Progenitor cell of endocrine pancreas (in vitro differentiated cells): ENCODE measurements at places on chromosomes 11 and 22. TPM values are rescaled to one million over a fixed set of nuclear protein-coding genes. Genes with fewer than 3 reads are reported as not detected.

The BRSK2 gene
- 49.2 and 53.2 TPM in 2 replicates for total RNA-seq

The BTG4 gene
- total RNA-seq = not detected in 2 replicates

DNA sequence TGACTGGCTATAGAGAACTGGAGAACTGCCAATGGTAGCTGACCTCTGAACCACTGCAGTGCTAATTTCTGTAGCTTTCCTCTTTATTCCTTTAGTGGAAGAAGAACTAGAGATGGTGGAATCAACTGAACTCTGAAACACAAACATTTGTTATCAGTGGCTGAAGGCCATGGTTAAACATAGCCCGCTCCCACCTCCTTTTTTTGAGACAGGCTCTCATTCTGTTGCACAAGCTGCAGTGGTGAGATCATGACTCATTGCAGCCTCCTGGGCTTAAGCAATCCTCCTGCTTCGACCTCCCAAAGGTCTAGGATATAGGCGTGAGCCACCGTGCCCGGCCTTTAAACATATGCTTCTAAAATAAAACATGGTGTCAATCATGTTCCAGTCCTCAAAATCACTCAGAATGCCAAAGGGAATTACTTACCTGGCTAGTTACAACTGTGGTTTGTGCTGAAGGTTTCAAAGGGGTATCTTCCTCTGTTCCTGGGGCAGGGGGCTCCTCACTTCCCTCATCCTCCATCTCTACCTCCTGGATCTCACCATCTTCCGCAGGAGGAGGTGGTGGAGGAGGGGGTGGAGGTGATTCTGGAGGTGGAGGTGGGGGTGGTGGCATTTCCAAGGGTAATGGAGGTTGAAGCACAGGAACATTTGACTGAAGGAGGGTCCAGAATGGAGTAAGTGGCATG is 9.0 kb upstream of the AGBL2 start:
- no peak for DNase-seq

DNA sequence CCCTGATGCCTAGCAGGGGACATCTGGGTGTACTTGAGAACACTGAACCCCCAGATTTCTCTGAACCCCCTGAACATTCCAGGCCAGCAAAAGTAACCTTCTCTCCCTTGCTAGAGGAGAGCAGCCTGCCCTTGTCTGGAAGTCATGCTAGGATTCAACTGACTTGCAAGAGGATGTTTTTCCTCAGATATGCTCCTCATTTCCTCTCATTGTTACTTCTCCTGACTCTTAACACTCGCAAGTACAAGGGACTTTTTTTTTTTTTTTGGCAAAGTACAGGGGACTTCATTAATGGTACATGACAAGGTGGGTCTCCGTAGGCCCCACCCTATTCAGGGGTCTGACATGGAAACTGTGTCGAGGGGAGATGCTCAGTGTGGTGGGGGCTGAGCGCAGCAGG is 6.3 kb upstream of the MCHR1 start:
- DNase-seq = no peak

DNA sequence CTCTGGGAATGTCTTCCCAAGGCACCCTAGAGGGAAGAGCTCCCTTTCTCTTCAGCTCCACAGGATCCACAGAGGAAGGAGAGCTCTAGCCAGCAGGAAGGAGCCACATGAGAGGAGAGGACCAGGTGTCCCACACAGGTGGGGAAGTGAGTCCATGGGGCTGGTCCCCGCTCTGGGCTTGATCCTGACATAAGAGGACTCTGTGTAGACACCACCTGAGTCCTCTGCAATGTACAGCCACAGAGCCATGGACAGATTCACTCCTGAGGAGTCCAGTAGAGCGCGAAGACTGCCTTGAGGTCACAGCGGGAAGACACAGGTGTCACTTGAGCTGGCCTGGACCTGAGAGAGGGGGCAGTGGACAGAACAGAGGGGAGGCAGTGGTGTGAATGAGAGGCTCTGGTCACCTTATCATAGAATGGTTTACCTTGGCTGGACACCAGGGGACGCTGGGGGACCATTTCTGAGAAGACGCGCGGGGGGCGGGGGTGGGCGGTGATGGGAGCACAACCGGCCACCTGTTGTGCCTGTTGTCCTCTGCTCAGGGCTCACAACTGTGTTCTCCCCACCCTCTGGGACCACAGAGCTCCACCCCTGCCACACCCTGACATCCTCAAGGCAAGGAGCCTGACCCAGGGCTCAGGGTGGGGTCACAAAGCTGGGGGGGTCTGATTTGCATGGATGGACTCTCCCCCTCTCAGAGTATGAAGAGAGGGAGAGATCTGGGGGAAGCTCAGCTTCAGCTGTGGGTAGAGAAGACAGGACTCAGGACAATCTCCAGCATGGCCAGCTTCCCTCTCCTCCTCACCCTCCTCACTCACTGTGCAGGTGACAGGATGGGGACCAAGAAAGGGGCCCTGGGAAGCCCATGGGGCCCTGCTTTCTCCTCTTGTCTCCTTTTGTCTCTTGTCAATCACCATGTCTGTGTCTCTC is 128.2 kb downstream of the ZNF280B start:
- no peak for DNase-seq

DNA sequence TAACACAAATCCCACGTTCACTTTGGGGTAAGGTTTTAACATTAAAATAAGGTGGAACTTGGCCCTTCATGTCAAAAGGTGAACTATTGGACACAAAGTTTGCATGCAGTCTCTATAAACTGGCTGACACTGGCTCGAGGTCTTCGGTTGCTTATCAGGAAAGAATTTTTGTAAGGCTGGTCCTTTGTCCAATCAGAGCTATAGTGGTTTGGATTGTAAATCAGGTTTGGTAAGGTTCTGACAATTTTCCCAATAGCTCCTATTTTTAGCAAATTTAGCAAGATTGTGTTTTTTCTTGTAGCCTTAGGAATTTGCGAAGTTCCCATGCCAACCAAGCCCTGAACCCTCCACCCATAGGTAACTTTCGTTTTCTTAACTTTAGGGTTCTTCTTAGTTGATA is 17.6 kb upstream of the MED17 start:
- DNase-seq = no peak

DNA sequence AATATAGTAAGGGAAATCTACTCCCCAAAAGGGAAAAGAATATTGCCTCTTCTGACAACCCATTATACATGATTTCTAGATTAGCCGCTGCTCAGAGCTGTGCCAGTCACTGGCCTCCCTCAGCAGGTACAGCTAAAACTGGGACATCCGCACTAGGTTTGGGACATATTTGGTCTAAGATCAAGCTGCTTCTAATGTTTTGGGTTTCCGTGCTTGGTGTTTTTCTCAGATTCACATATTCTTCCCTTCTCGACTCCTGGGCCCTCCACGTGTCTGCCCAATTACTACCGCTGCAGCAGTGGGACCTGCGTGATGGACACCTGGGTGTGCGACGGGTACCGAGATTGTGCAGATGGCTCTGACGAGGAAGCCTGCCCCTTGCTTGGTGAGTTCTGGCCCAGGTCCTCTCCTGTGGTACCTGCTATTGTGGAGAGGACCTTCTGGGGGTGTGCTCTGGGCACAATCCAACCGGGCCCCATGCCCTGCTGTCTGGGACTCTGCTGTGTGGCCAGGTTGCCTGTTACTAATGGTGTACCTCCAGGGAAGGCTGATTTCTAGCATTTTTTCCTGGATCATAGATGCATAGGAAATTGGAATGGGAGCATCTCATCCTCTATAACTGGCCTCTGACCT is 138.1 kb upstream of the SORL1-AS1 start:
- no peak for DNase-seq

DNA sequence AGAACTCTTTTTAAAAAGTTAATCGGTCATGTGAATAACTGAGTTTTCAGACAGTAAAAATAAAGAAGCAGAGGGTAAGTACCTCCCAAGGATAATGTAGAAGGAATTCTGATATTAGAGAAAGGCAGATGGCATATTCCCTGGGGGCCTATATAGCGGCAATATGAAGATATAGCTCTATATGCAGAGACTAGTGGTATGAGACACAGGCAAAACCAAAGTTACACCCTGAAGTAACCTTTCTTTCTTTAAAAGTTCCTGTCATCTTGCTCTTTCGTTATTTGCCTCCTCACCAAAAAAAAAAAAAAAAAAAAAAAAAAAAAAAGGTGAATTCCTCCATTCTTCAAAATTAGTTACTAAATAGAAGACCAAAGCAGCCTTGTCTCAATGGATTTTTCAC is 76.2 kb upstream of the ARHGAP32 start:
- DNase-seq = no peak

The GDPD4 gene
- total RNA-seq = not detected in 2 replicates

The MCHR1 gene
- total RNA-seq = 0.19 and 0.38 TPM in 2 replicates

DNA sequence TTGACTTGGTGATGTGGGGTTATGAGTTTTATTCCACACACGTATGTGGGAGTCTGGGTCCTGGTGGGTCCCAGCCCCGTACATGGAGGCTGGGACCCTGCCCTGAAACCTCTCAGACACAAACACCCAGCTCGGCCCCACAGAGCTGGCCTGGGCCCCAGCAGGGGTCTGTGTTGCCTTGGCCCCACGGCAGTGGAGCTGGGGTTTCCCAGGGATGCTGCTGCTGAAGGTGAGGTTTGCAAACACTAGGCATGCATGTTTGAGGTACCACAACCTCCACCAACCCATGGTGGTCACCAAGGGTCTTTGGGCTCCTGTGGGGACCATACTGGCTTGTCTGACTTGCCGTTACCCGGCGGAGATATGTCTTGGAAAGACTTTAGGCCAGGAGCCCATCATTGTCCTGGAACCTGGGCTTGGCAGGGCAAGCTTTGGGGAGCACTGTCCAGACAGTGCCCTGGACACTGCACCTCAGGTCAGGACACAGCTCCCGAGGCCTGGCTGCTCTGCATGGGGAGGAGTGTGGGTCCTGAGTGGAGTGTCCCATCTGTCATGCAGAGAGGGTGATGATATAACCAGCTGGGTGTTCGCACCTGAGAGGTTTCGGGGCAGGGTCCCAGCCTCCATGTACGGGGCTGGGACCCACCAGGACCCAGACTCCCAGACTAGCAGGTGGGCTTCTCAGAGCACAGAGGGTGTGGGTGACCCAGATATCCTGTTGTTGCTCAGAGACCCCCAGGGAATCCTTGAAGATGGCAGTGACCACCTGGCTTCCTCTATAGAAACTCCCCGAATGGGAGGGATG is 63.3 kb downstream of the KCNQ1 start:
- DNase-seq = no peak

The OR9Q1 gene
- not detected in 2 replicates for total RNA-seq

GRCh38 chr11:61035526-61035835 is 64.0 kb downstream of the CD6 start:
- no peak for DNase-seq

GRCh38 chr11:34649597-34649996 is 28.7 kb downstream of the EHF start:
- no peak for DNase-seq

DNA sequence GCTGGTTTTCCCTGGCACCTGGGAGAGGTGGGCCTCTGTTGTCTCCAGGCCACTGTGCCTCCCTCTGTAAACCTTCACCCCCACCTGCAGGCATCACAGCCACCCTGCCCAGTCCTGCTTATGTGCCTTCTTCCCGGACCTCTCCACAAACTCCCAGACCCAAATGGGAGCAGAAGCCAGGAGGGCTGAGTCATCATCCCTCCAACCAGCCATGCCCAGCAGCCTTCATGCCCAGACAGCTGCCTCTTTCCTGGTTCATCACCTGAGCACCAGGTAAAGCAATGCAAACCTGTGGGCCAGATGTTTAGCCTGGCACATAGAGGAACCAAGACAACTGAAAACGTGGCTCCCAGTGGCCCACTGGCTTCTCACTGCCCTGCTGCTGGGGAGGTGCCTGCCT is 2.1 kb upstream of the TMPRSS4 start:
- DNase-seq = no peak

GRCh38 chr11:18066626-18067025 is 20.6 kb upstream of the TPH1 start:
- DNase-seq = no peak

DNA sequence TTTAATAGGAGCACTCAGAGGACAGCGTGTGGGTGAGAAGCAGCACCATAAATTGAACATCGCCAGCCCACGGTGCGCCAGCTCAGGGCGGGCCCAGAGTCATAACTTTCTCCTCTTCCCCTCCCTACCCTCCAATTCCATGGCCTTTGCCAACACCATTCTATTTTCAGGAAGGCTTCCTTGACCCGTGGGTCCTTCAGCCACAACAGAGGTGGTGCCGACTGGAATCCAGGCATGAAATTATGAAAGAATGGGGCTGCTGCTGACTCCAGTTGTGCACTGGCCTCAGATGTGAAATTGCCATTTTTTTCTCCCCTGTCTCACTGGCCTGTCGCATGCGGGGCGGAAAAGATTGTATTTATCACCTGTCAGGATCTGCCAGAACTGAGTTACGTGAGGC is 345.9 kb downstream of the MIAT start:
- DNase-seq = no peak

The TRIM48 gene
- not detected in 2 replicates for total RNA-seq

GRCh38 chr11:60175860-60176275 is 7.0 kb downstream of the MS4A6A start:
- DNase-seq = no peak

DNA sequence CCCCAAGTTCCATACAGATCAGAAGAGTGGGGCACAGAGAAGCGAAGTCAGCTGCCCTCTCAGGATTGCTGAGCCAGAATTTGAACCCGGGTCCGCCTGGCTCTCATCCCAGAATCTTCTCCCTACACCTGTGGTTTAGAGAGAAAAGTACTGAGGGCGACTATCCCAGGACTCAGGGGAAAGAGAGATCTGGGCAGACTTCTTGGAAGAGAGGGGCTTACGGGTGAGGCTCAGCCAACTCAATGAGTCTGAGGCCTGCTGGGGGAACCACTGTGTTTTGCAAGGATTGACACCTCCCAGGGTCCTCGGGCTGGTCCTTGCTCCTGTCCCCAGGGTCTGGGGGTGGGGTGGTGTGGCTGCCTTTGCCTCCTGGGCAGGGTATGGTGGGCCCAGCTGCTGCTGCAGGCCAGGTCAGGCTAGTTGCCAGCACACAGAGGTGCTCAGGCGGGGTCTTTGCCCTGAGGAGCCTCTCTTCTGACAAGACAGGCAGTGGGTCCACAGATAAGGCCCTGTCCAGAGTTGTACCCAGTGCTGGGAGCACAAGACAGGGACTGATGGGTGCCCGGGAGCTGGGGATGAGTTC is 1.2 kb downstream of the CAPN5 start:
- DNase-seq = no peak

DNA sequence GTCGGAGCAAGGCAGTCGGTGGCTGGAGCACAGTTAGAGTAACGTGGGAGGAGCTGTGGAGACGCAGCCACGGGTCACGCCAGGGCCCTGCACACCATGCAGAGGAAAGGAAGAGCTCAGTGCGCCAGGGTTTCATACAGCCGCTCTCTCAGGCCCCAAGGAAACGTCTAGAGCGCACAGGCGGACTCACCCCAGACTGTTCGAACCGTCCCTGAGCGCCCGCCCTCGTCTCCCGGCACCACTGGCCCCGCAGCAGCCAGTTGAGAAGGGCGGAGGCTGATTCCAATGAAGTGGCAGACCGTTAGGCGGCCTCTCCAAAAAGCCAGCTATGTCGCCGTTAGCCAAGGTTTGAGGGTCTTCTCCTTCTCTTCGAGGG is 483 bp upstream of the HYLS1 start:
- DNase-seq = no peak

- peak; percentile 13 for DNase-seq
These were observed 14.9 kb upstream of the MS4A4A start for GRCh38 chr11:60265373-60266214.

DNA sequence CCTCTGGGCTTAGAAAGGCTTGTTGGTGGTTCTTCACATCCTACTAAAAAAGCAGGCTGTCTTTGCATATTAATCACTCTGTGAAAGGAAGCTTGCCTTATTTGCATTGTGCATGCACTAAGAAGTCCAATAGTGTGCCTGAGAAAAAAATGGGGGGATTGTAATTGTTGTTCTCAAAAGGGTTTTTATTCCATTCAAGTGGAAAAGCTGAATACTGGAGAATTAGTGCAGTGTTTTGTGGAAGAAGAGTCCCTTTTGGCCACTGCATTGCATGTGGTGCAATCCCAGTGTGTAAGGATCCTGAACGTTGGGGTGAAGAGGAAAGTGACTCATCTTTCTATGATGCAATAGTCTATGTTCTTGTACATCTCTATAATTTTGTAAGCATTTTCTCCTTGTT is 16.5 kb downstream of the NCAM1 start:
- no peak for DNase-seq
